ENCODE measurements at places on chromosomes 6 and 20. TPM values are rescaled to one million over a fixed set of nuclear protein-coding genes. Genes with fewer than 3 reads are reported as not detected.
A peak's percentile ranks its signal among the peaks of the same experiment; 100 is the strongest.

TUBE1 gene
- 6.5 TPM for total RNA-seq

- no peak for DNase-seq
These were observed 6.0 kb downstream of the RGS17 start for GRCh38 chr6:153125032-153125431.

NRSN1 gene
- not detected for total RNA-seq

GRCh38 chr6:121688974-121689373 is 253.5 kb downstream of the GJA1 start:
- no peak for DNase-seq

SPATA25 gene
- 0.44 TPM for total RNA-seq

GRCh38 chr20:21134883-21135493 is 9.1 kb downstream of the KIZ start:
- no peak for DNase-seq

DNA sequence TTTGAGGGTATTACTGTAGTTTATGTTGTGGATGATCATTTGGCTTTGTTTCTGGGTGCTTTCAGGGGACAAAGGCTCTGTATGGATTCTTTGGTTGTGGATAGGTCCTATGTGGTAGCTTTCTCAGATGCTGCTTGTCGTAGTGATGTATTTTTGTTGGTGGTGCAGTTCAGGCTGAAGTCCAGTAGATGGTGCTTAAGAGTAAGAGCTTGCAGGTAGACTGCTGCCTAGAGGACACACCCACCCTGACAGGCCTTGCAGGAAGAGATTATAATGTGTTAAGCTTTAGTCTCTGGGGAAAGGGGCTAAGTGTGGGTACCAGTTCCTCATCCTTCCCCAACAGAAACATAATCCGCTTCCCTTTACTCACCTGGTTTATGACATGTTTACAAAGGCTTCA is 62.6 kb upstream of the ADGRB3 start:
- no peak for DNase-seq

LY6G5C gene
- 1.7 TPM for total RNA-seq

DNA sequence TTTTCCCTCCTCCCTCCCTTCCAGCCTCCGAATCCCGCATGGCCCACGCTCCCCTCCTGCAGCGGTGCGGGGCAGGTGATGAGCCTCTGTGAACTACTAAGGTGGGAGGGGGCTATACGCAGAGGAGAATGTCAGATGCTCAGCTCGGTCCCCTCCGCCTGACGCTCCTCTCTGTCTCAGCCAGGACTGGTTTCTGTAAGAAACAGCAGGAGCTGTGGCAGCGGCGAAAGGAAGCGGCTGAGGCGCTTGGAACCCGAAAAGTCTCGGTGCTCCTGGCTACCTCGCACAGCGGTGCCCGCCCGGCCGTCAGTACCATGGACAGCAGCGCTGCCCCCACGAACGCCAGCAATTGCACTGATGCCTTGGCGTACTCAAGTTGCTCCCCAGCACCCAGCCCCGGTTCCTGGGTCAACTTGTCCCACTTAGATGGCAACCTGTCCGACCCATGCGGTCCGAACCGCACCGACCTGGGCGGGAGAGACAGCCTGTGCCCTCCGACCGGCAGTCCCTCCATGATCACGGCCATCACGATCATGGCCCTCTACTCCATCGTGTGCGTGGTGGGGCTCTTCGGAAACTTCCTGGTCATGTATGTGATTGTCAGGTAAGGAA is at the start of gene OPRM1:
Gene OPRM1 (plus strand): TSS at position 10 of the 612 bp plus-strand sequence. CDS start 305 bp downstream, at position 315.
- peak; percentile 11 for DNase-seq

TFEB gene
- 5.0 TPM for total RNA-seq

PSMB1 gene
- 221 TPM for total RNA-seq

DNA sequence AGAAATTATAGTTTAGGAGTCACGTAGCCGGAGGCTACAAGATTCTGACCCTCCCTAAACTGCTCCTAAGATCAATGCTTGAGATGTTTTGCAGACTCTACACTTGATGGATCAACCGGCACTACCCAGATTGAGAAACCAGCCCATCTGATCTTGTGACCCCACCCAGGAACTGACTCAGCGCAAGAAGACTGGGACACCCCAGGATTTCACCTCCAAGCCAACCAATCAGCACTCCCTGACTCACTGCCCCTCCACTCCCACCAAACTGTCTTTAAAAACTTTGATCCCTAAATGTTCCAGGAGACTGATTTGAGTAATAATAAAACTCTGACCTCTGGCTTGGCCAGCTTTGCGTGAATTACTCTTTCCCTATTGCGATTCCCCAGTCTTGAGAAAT is 99.8 kb downstream of the OPRM1 start:
- DNase-seq: no peak

RAET1L gene
- not detected for total RNA-seq

DNA sequence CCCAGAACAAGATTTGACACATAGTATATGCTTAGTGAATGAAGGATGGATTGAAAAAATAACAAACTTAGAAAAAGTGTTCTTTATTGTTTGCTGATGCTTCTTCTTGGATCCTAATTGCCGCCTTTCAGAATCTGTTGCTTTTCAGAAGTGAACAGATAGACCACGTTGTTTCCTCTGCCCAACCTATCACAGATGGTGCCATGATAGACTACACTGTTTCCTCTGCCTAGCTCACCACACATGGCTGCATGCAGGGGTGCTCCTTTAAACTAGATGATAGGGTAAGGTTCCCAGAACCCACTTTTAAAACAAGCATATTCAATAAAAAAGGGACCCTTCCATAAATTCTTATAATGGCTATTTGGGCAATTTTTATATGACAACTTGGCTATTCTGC is 4.6 kb upstream of the RGS17 start:
- DNase-seq: no peak

SAPCD1 gene
- 1.6 TPM for total RNA-seq

- peak; percentile 93 for DNase-seq
These were observed 5.1 kb upstream of the TCEA2 start for GRCh38 chr20:64057628-64058498.

PRPH2 gene
- 0.60 TPM for total RNA-seq

GRCh38 chr6:163876391-163876790 is 461.9 kb downstream of the QKI start:
- DNase-seq: no peak

GRCh38 chr6:66930559-66931290 is 1223.7 kb upstream of the EYS start:
- peak; percentile 14 for DNase-seq

DNA sequence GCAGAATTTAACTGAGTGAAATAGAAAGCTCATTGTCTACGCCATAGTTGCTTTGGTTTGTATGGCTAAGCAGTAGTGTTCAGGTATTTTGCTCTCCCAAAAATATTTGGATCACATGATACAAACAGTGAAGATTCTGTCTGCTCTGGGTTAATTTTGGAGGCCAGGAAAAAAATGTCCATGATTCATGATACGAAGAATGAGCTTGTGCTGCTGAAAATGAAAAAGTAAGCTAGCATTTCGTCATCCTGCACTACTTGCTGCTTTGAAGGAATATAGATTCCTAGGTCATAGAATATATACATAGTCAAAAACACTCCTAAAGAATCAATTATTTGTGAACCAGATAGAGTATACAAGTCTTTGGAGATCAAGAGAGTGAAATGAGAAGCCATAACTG is 8.3 kb downstream of the WRNIP1 start:
- no peak for DNase-seq

DNA sequence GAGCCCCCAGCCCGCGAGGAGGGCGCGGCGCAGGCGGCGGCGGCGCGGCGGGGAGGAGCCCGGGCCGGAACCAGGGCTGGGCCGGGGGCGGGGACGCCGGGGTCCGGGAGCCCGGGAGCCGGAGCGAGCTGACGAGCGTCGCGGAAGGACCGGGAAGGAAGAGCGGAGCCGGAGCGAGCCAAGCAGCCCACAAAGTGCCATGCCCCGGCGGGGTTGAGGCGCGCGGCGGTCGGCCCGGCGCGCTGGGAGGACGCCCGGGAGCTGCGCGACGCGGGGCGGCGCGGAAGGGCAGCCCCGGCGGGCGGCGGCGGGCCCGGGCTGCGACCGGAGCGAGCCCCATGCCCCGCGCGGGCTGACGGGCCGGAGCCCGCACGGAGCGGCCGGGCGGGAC is 289 bp downstream of the FOXP4 start:
- DNase-seq: peak; percentile 52

MYBL2 gene
- 2.2 TPM for total RNA-seq

DNA sequence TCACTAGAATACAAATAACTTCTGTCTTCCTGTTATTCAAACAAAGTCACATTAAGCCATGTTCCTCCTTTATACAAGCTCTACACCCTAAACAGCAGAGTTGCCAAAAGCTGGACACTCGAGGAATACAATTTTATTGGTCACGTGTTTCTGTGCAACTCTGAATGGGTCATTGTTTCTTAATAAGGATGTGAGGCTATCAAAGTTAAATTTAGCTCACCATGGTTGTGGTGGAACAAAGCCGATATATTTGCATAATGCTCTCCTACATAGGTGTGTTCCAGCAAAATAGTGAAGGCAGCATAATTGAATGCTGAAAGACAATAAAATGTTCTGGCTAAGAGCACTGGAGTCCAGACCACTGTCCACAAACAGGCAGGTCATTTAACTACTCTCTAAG is 36.9 kb upstream of the CD2AP start:
- no peak for DNase-seq

- DNase-seq: no peak
These were observed 113.4 kb upstream of the BEND3 start for GRCh38 chr6:107228754-107229153.

DNA sequence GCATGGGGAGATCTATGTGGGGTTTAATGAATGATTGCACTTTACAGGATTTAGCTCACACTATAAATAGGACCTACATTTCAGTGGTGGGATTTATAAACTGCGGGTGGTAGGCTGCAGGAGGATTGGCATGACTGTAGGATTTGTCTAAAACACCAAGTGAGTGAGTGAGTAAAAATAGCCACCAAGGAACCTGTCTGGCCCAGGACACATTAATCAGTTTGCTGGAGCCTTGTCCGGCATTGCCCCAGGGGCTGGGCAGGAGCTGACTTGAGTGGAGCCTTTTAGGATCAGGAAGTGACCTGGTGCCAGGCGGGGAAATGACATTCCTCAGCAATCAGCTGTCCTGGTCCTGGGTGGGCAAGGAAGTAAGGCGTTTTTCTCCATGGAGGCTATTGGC is 278.7 kb upstream of the PRND start:
- no peak for DNase-seq

SIRPA gene
- total RNA-seq: 51.8 TPM

GRCh38 chr6:43929511-43929910 is 159.5 kb downstream of the VEGFA start:
- no peak for DNase-seq

GSTA2 gene
- total RNA-seq: not detected

VNN1 gene
- under 0.01 TPM for total RNA-seq

- no peak for DNase-seq
These were observed 27.2 kb downstream of the PNPLA1 start for GRCh38 chr6:36297051-36297450.

BPIFA1 gene
- not detected for total RNA-seq

GRCh38 chr6:124400261-124400999 is 561.8 kb upstream of the RNF217 start:
- no peak for DNase-seq

GRCh38 chr20:1242530-1242929 is 16.7 kb downstream of the RAD21L1 start:
- peak; percentile 94 for DNase-seq

DNA sequence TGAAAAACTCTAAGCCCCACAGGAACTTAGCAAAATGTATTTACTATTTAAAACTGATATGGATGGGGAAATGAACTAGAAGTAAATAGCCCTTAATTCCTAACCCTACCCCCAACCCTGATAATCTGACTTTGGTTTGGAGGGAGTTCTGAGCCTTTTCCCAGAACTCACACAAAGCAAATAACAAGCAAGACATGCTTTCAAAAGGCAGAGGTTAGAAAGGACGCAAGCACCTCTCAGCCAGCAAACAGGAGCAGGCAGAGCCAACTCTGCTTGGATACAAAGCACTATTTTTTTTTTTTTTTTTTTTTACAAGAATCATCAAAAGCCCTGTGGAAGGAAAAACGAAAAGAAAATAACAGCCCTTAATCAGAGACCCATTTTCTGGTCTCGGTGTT is 58.7 kb downstream of the SLC22A23 start:
- no peak for DNase-seq

KCNQ5 gene
- not detected for total RNA-seq

DNA sequence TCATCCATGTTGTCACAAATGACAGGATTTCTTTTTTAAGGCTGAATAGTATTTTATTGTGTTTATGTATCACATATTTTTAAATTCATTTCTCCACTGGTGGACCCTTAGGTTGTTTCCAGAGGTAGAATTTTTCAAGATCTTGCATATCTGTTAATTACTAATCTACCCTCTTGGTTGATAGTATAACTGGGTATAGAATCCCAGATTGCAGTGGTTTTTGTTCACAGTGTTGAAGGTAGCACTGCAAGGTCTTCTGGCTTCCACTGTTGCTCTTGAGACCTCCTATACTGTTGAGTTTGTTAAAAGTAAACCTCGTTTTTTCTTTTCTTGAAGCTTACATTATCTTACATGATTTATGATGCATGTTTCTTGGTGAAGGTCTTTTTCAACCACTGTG is 22.9 kb downstream of the CDC5L start:
- DNase-seq: no peak

- peak; percentile 29 for DNase-seq
These were observed 120.2 kb upstream of the BEND3 start for GRCh38 chr6:107235511-107235910.

DNA sequence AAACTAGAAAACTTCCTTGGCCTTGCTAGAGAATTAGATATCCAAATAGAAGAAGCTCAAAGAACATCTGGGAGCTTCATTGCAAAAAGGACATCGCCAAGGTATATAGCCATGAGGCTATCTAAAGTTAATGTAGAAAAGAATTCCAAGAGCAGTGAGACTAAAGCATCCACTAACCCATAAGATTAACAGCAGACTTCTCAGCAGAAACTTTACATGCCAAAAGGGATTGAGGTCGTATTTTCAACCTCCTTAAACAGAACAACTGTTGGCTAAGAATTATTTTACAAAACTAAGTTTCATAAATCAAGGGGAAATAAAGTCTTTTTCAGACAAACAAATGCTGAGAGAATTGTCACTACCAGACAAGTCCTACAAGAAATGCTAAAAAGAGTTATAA is 149.1 kb upstream of the COL21A1 start:
- DNase-seq: no peak

PTPRT gene
- total RNA-seq: not detected

DNA sequence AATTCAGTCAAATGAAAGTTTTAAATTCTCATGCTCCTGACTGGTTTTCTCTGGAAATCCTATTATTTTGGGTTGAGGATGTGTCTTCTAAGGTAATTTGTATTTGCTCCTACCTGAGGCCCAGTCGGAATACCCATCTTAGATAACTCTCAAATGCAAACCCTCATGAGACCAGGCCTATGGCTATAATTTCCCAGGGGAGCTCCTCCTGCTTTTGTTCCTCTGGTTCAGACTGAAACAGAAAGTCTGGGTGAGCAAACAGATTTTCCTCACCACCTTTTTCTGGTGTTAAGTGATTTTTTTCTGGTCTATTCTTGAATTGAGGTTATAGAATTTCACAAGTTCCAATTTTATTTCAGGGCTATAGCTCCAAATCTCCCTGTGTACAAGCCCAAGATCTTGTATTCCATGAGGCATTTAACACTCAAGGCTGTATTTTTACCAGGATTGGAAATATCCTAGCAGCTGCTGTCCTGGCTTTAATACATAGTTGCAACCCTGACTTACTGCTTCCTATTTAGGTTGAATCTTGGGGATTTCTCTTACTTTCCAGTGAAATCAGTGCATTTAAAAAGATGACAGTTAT is 169.1 kb upstream of the PTCHD4 start:
- DNase-seq: no peak
